ENCODE measurements at places on chromosomes 5 and 9.

DNA sequence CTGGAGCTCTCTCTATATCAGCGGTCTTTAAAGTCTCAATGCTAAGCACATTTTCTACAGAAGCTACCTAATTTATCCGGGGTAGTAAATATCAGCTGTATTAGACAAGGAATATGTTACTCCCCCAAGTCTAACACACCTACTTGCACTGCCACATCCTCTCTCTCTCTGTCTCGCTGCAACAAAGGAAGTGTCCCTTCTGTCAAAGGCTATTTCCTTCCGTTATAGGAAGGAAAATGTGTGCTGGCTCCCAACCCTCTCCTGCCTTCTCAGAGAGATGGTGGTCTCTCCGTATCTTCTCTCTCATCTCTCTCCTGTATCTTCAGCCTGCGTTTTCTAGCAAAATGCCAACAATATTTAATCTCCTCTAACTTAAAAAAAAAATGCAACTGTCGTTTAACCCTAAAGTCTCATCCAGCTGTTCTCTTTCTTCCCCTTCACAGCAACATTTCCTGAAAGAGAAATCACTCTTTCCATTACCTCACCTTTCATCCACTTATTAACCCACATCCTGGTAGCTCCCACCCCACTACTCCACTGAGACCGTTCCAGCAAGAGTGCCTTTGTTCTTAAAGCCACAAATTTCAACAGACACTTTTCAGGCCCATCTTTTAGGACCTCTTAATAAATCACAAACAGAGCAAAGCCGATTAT lies 2.3 kb downstream of the TTF1 start:
- no peak for DNase-seq

DNA sequence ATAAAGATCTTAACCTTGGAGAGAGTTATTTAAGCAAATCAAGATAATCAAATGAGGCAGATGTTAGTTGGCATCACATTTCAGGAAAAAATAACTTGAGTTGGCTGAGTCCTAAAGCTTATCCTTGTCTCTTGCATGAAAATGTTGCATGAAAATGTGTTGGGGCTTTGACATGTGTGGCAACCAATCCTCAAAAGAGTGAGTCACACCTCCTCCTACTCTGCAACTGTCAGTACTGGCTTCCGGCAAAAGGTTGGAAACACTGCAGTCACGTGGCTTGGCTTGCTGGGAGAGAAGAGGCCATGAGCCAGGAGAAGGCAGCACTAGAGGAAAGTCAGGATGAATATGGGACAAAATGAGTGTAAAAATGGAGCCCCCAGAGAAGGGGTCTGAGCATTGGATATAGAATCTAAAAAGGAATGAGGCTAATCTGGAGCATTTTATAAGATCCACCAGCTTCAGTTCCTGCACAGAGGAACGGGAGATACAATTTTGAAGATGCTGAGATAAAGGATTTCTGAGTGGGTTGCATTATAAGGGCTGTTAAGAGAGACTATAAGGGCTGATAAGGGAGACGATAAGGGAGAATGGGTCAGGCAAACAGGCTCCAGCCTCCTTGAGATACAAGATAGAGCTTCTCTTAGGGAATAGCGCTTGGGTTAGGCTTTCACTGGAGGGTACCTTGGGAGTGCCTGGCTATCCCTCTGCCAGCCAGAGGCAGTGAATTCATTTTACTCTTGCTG lies 43.1 kb downstream of the SPATA31D1 start:
- DNase-seq, result peak; percentile 0

DNA sequence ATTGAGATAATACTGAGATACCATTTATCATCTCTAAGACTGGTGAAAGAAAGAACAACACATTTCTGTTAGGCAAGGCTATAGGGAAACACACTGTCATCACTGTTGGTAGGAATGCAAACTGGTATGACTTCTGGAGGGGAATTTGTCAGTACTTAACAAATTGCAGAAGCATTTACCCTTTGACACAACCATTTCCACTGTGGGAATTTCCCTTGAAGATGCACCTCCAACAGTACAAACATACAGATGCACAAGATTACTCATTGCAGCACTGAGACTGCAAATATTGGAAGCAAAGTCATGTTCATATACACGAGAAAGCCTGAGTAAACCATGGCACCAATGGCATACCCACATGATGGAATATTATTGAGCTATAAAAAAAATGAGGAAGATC lies 17.6 kb downstream of the GM2A start:
- DNase-seq, result no peak

DNA sequence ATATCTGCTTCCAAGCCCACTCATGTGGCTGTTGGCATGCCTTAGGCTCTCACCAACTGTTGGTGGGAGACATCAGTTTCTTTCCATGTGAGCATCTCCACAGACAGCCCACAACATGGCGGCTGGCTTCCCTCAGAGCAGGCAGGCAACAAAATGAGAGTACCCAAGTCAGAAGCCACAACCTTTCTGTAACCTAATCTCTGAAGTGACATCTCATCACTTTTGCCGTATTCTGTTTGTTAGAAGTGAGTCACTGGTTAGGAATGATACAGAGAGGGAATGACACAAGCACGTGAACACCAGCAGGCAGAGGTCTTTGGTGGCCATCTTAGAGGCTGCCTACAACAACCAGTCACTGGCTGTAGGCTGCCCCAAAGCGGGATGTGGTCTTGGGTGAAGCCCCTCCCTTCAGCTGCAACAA lies 88.6 kb upstream of the RASGRF2 start:
- no peak for DNase-seq

DNA sequence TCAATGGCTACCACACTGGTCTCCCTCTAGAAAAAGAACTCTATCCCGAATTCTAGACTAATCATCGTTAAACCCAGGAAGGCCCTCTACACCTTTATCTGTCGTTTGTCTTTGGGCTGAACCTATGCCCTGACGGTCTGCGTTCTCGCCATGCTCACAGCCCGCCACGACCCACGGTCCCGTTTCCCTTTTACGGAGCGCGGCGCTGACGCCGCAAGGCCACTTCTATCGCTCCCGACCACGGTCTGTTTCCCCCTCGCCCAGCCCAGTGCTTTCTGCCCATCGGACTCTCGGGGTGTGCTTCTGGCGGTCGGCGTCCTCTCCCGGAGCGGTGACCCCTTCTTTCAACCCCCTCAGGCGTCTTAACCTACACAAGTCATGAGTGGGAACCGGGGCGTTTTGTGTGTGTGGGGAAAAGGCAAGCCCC lies 974 bp downstream of the C9orf40 start:
- DNase-seq, result no peak

GRCh38 chr5:66538531-66538930 lies 57.7 kb upstream of the MAST4 start:
- no peak for DNase-seq

DNA sequence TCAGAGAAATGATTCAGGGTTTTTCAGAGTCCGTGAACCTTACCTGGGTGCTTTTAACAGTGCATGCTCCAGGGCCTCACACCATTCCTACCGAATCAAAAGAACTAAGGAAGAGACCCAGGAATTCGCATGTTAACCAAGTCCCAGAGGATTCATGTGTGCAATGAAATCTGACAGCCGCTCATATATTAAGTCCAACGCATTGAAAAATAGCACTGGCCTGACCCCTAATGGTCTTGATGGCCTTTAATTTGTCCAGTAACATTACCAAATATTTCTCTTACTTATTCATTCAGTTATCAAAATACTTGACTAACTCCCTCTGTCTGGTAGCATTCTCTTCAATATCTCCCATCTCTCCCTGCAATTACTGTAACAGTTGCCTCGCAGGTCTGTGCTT lies 55.0 kb upstream of the MARCHF11 start:
- no peak for DNase-seq

DNA sequence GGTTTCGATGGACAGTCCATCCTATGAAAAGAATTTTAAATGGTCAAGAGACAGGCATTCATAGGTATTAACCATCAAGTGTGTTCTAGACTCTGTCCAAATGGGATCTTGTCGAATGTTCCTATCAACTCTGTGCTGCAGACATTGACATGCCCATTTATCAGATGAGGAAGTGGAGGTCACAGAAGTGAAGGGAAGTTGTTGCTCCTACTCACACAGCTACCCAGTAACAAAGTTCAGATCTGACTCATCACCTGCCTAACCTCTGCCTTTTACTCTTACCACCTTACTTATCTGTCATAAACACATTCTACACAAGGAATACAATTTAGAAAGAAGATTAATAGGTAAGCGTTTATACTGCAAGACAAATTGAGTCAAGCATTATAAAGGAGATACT lies 426.2 kb upstream of the BRINP1 start:
- no peak for DNase-seq

GRCh38 chr5:171622010-171622409 lies 163.6 kb upstream of the SMIM23 start:
- DNase-seq, result no peak

GRCh38 chr5:72501488-72501887 lies 5.7 kb downstream of the ZNF366 start:
- no peak for DNase-seq

GRCh38 chr5:34897646-34898045 lies 17.7 kb downstream of the RAD1 start:
- no peak for DNase-seq

- DNase-seq, result no peak
Observed at GRCh38 chr9:132334364-132334763, 20.4 kb downstream of the SETX start.

DNA sequence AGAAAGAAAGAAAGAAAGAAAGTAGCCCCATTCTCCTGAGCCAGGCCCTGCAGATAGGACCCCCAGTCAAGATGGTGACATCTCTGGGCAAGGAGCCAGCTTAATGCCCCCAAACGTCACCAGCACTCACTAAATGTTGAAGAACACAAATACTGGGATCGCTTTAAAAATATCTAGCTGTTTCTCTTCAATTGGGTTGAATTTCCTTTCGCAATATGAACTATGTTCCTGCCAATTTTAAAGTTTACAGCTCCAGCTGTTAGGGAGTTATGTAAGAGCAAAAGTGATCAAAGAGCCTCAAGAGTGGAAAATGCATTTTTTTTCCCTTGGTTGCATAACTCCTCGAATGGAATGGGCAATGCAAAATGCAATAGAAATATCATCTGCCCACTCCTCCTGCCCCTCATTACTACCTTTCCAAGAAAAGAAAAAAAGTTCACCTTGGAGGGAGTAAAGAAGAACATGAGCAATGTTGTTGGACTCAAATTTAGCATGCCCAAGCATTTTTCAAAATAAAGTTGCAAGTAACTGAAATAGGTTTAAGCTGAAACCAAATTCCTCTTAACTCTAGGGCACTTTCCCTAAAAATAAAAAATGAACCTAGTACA lies 244.2 kb upstream of the PIK3R1 start:
- no peak for DNase-seq

GRCh38 chr5:157575381-157576020 lies at the start of gene ADAM19:
Gene ADAM19 (minus strand): TSS chr5:157575775. CDS start chr5:157575696, 79 bp downstream.
- DNase-seq, result no peak

DNA sequence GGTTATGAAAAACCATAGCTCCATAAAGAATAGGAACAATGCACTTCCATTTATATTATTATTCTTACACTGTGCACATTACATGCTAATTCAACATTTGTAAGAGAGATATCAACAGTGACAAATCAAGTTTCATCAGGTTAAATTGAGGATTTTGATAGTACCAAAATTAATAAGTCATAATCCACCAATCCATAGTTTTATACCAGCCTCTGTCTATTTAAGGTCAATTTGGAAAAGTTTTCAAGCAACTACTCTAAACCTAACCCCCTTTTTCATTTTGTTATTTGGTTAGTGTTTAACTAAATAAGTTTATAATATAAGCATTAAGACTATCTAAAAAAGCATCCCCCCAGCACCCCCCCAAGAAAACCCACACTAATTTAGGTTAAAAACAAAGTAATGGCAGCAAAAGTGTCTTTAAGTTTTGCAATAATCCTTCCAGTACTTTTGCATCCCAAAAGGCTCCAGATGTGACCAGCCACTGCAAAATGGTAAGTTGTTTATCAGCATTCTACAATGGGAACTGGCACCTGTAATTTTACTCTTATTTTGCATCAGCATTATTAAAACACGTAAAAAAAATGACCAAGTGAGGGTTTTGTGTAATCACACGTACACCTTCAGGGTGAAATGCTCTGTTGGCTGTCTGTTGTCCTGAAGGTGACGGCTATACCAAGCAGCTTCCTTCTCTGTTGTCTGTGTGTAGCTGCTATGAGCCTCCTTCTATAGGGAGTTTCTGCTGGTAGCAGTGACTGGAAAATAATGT lies 36.8 kb upstream of the SSBP2 start:
- no peak for DNase-seq

- DNase-seq, result no peak
Observed at GRCh38 chr9:134559013-134559412, 82.6 kb upstream of the COL5A1 start.

DNA sequence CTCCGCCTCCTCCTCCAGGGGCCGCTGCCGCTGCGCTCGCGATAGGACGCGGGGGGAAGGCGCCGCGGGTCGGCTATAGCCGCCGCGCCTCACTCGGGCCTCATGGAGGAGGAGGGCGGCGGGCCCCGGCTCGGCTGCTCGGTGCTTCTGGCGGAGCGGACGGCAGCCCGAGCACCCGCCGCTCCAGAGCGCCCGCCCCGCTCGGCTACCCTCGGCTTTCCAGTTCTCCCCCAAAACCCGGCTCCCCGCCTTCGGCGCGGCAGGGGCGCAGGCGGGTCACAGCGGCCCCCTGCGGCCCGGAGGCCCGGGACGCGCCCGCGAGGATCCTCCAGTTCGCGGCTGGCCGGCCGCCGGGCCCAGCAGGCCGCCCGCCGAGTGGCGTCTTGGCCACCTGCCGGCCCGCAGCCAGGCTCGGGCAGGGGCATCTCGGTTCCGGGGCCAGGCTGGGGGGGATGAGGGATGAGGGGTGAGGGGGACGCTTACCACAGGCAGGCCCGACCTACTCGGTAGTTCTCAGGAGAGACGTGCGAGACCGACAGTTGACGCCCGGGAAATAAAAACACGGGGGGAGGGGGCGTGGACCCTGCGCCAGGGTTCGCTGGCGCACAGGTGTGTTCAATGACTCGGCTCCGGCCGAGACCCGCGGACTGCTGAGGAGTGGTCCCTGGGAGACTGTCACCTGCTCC lies at the start of gene PAIP1:
PAIP1 (minus strand) TSS at position 221 of the 686 bp plus-strand sequence. CDS start 231 bp downstream, outside the sequence.
- peak; percentile 67 for DNase-seq

DNA sequence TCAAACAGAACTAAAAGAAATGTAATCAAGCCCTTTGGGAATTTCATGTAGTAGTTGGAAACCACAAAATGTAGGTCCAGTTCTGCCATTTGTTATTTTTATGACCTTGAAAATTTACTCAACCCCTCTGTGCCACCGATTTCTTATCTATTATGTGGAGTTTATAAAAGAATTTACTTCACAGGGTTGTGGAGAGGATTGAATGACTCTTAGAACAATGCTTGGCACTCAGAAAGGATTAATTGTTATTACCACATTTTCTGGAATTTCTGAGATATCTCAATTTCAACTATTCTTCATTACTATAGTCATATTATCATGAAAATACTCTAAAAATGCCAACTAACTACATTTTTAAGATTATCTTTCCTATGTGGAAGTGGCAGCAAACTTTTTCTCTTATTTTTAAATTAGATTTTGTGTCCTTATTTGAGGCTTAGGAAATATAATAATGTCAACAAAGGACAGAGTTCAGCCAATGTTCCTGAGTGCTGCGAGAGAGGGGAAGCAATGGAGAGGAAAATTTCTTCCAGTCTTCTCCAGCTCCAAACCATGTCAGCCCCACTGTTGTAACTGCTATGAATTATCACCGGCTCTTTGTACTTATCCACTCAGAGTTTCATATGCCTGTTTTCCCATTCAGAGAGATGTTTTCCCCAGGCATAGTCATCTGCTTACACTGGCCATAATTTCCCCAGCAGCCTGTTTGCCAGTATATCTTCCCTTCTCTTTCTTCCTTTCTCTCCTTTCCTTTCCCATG lies 525.6 kb downstream of the SPATA31D1 start:
- DNase-seq, result no peak
